LHCN-M2 (cell line): ENCODE measurements at places on chromosomes 11 and 22. TPM values are rescaled to one million over a fixed set of nuclear protein-coding genes. Genes with fewer than 3 reads are reported as not detected.

- DNase-seq, result no peak
Observed at GRCh38 chr22:44002997-44003396, 21.1 kb upstream of the PARVB start.

Gene NUDT8
- total RNA-seq, result 7.5 and 19.8 TPM in 2 replicates

- no peak for DNase-seq
Observed at GRCh38 chr11:110318638-110319404, 22.4 kb upstream of the RDX start.

GRCh38 chr11:77107950-77108349, 5.3 kb downstream of the OMP start:
- peak; percentile 93 for DNase-seq

GRCh38 chr22:17825876-17826550, 51.7 kb upstream of the BID start:
- no peak for DNase-seq

Gene CDC42EP2
- 10.2 and 20.5 TPM in 2 replicates for total RNA-seq

- peak; percentile 64 for DNase-seq
Observed at GRCh38 chr22:23218867-23219251, 38.5 kb downstream of the BCR start.
